Keratinocyte (primary cell): ENCODE measurements at places on chromosomes 3 and 15.

DNA sequence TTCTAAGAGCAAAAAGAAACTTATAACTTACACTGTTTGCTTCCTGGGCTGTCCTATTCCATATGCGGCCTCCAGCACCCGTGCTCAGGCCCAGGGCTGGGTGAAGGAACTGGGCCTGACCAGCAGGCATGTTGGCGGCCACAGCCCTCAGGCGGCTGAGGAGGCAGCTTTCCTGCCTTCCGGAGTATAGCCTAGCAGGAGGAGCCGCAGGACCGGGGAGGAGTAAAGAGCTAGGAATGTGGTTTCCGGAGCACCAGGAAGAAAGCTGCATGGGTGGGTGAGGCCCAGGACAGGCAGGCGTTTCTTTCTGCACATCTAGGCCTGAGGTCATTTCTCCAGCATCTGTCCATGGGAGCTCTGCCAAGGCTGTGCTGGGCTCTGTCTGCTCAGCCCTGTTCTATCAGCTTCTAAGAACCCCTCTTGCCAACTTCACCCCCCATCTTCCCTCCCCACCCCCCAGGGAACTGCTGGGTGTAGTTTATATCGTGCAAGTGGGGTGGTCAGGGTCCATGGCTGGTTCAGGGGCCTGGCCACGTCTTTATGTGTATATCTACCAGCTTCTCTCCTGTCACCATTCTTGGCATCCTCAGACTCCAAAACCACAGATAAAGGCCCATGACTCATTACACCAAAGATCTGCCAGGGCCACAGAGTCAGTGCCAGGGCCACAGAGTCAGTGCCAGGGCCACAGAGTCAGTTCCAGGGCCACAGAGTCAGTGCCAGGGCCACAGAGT is 7.8 kb upstream of the KIF7 start:
- peak; percentile 21 for DNase-seq

DNA sequence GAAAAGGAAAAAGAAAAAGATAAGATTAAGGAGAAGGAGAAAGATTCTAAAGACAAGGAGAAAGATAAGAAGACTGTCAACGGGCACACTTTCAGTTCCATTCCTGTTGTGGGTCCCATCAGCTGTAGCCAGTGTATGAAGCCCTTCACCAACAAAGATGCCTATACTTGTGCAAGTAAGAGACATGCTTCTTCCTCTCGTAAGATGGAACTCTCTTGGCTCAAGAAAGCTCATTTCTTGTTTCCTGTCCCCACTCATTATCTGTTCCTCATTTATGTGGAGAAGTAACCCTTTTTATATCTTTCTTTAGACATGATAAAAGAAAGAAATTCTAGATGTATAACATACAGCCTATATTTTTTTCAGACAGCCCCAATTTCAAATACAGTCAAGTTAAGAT is 101.4 kb downstream of the KLHL25 start:
- DNase-seq = no peak

GRCh38 chr3:31760654-31761053 is 220.4 kb downstream of the OSBPL10 start:
- no peak for DNase-seq

DNA sequence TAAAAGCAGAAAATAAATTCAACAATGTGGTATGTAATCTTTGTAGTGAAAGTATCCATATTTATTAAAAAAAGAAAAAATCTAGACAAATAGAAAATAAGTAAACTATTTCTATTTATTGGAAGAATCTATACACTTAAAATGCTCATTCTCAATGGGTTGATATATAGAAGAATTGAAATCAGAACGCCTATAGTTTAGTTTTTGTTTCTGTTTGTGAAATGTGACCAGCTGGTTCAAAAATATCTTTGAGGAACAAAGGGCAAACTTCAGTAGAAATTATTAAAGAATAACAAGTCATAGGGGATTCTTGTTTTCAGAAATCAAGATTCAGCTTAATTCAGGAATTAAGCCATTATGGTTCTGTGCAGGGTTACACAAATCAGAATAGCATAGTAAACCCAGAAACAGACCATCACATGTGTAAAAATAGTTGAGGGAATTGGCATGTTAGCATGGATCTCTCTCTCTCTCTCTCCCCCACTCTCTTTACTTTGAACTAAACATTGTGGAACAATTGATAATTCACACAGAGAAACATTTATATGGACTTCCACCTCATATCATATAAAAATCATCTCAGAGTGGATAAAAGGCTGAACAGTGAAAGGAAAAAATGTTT is 134.0 kb downstream of the CHL1 start:
- no peak for DNase-seq

- no peak for DNase-seq
Measured at GRCh38 chr3:172030181-172030580, 9.2 kb upstream of the FNDC3B start.

DNA sequence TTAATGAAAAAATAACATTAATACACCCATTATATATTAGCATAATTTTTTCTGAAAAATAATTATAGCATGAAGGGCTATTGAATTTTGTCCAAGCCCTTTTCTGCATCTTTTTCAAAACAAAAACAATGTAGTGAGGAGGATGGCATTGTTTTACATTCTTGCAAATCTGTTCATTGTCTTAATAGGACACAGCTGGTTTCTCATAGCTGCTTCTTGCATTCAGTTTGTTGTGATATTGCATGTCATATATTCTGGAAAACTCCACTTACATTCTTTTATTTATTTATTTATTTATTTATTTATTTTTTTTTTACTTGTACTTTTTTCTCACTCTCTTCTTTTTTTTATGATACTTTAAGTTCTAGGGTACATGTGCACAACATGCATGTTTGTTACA is 107.4 kb downstream of the NR1D2 start:
- no peak for DNase-seq

DNA sequence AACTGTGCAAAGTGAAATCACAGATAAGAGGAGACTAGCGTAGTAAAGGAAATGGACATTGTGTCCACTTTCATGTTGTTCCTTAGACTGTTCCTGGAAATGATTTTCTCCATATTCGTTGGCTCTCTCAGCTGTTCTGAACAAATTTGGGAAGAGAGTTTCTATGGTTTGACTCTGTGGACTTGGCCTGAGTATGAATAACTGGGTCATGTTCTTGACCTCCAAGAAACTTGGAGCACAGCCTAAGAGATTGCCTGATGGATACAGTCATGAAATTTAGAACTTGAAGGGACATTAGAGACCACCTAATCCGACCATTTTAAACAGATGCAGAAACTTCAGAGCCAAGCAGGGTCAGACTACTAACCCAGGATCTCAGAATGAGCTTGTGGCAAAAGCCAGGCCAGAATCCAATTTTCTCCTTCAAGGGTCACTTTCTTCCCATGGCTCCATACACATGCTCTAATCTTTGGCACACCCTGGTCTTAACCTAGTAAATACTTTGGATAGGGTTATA is 430.4 kb downstream of the RBMS3 start:
- DNase-seq = no peak

GRCh38 chr15:31079519-31079918 is 22.0 kb downstream of the TRPM1 start:
- DNase-seq = peak; percentile 23
